ENCODE measurements at places on chromosomes 7 and 10.

- no peak for DNase-seq
Measured at GRCh38 chr10:107477266-107477665, 312.8 kb upstream of the SORCS1 start.

- DNase-seq: no peak
Measured at GRCh38 chr7:120165227-120165626, 107.7 kb upstream of the KCND2 start.

- no peak for DNase-seq
Measured at GRCh38 chr10:77513781-77514331, 123.8 kb downstream of the KCNMA1 start.

DNA sequence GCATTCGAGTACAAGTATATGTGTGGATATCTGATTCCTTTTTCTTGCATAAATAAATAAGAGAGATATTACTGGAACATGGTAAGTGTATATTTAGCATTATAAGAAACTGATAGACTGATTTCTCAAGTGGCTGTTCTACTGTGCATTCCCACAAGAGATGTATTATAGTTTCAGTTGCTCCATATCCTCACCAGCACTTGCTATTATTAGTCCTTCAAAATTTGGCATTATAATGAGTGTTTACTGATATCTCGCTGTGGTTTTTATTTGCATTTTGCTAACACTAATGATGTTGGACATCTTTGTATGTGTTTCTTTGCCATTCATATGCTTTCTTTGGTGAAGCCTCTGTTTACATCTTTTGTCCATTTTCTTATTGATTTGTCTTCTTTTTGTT is 4.4 kb upstream of the CLRN3 start:
- DNase-seq: no peak

- DNase-seq: no peak
Measured at GRCh38 chr10:69411476-69411875, 5.2 kb downstream of the TACR2 start.

- DNase-seq: no peak
Measured at GRCh38 chr10:123514996-123515395, 151.2 kb upstream of the GPR26 start.

DNA sequence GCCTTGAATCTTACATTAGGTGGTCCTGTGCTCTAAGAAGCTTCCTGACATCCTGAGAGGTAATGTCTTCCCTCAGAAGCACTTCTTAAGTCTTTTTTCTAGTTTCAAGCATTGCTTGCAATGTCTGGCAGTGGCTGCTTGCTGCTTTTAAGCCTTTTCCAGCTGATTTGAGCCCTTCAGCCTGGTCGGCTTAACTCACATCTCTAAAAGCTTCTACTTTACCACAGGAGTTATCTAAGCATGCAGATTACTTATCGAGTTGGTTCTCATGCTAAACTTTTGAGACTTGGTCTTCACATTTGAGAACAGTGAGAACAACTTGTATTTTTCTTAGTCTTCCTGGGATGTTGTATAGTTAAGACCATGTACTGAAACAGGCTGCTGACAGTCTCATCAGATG is 3.9 kb downstream of the LRMDA start:
- no peak for DNase-seq
